ENCODE measurements at places on chromosomes 4 and X.

GRCh38 chr4:121143131-121143530, 21.0 kb downstream of the TNIP3 start:
- DNase-seq = no peak

- no peak for DNase-seq
Measured at GRCh38 chrX:150477371-150477770, 91.0 kb upstream of the MTM1 start.

DNA sequence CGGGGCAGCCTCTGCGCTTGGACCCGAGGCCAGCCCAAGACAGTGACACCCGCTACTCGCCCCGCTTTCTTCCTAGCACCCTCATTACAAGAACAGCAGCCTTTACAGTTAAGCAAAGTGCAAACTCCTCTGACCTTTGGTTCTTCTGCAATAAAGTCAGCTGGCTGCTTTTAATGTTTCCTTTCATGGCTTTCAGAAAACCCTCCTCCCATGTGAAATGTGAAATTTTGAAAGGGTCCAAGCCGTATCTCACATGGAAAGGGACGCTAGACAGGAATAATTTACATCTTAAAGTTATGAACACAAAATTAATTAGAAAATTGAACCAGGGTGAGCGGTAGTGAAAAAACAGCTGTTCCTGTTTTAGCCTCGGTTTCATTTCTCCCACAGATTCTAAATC, 520.1 kb upstream of the FRG1 start:
- DNase-seq = no peak

- no peak for DNase-seq
Measured at GRCh38 chrX:105876658-105877057, 54.3 kb downstream of the NRK start.

DNA sequence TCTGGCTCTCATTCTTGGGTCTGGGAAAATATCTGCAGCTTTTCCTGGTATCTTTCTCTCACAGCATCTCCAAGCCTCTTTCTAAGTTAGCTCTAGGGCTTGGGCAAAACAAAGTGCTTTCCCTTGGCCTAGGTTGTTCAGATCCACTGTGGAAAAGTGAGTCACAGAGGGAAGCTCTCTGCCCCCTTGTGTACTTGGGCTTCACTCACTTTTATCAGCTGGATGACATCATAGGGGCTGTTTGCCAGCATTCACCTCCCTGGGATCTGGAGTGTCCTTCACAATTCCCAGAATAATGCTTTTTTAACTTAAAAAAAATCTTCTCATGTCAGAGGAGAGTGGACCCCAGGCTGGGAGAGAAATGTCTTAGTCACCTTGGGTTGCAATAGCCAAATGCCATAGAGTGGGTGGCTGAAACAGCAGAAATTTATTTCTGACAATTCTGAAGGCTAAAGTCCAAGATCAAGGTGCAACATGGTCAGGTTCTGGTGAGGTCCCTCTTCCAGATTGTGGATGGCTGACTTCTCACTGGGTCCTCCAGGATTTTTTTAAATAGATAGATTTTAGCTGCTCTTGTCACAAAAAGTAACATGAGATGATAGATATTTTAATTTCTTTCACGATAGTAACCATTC, 247.8 kb downstream of the SH2D1A start:
- no peak for DNase-seq

DNA sequence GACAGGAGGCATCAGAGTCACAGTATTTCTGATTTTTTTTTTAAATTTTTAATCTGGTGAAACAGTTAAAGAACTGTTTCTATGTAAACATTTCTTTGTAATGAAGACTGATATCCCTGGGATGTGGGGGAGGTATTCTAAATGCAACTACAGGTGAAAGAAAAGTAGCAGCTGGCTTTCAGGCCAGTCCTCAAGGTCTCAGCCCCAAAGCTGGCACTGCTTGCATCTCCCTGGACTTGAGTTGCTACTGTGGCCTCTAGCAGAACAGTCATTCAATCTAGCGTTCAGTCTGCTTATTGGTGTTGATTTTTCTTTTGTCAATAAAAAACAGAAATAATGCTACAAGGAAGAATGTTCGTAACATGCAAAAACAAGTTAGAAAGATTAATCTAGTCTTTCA, 4.9 kb downstream of the MBNL3 start:
- DNase-seq = no peak

GRCh38 chrX:2846992-2847391, 18.3 kb downstream of the GYG2 start:
- DNase-seq = no peak

- DNase-seq = no peak
Measured at GRCh38 chrX:100926453-100926852, 2.3 kb downstream of the XKRX start.

GRCh38 chr4:175705407-175705806, 106.7 kb downstream of the GPM6A start:
- DNase-seq = no peak

GRCh38 chr4:98480535-98480934, 177.9 kb downstream of the TSPAN5 start:
- DNase-seq = no peak

DNA sequence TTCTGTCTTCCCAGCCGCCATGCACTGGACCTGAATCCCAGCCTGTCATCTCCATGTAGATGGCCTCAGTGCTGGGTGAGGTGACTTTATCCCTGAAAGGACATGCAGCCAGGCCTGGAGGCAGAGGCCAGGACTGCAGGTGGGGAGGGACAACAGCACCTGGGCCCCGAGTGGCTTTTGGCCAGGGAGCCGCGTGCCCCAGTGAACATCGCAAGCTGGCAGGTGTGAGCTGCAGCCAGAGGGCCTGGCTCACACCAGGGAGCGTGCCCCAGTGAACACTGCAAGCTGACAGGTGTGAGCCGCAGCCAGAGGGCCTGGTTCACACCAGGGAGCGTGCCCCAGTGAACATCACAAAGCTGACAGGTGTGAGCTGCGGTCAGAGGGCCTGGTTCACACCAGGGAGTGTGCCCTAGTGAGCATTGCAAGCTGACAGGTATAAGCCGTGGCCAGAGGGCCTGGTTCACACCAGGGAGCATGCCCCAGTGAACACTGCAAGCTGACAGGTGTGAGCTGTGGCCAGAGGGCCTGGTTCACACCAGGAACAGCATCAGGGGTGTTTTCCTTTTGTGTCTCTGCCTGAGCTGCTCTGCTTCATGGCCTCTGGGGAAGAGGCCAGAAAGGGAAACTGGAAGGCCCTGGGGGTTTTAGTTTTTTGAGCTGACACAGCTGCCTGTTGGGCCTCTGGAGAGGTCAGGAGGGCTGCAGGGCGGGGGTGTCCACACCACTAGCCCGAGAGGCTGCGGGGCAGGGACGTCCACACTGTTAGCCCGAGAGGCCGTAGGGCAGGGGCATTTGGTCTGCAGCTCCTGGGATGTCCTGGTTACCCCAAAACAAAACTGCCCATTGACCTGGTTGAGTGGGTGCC, 22.7 kb upstream of the PSAPL1 start:
- no peak for DNase-seq

DNA sequence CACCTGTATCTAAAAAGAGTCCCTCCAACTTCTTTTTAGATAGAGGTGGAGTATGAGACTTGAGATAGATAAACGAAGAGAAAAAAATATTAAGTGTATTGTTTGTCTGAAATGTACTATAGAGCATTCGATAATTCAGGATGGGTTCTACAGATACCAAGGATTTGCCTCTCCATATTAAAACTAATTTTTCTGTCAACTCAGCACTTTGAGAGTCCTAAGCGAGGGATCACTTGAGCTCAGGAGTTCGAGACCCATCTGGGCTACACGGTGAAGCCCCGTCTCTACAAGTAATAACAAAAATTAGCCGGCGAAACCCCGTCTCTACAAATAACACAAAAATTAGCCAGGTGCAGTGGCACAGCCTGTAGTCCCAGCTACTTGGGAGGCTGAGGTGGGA, 1.5 kb downstream of the DNAAF6 start:
- DNase-seq = no peak

Data from stimulated activated CD4-positive, alpha-beta T cell treated with anti-CD3 and anti-CD28 coated beads, Interleukin-1b, Interleukin-23, amount 100 ng/mL, for 1 hour (primary cell).